ENCODE measurements at places on chromosomes 1 and 21. TPM values are rescaled to one million over a fixed set of nuclear protein-coding genes. Genes with fewer than 3 reads are reported as not detected.

C8B gene
- total RNA-seq, result not detected

- DNase-seq, result no peak
Observed at GRCh38 chr1:62117018-62117750, 77.5 kb upstream of the L1TD1 start.

- DNase-seq, result no peak
Observed at GRCh38 chr1:179953974-179954492, 577 bp upstream of the CEP350 start.

DNA sequence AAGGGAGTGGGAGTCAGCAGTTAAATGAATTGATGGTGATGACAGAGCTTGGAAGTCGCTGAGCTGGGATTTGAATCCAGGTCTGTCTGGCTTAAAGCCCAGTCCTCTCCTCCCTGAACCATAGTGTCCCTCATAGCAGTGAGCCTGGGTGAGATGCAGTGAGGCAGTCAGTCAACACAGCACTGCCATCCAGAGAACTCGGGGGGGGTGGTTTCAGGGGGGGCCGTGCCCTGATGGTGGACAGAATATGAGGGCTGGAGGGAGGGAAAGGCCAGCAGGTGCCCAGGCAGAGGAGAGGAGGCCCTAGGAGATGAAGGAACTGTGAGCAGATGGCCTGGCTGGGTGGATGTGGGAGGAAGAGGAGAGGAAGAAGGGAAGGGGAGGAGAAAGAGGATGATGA is 405.6 kb downstream of the PTPRU start:
- no peak for DNase-seq

- no peak for DNase-seq
Observed at GRCh38 chr21:44713130-44713529, 1.8 kb upstream of the TSPEAR start.

- no peak for DNase-seq
Observed at GRCh38 chr1:179823693-179824092, 53.9 kb downstream of the TOR1AIP2 start.

DNA sequence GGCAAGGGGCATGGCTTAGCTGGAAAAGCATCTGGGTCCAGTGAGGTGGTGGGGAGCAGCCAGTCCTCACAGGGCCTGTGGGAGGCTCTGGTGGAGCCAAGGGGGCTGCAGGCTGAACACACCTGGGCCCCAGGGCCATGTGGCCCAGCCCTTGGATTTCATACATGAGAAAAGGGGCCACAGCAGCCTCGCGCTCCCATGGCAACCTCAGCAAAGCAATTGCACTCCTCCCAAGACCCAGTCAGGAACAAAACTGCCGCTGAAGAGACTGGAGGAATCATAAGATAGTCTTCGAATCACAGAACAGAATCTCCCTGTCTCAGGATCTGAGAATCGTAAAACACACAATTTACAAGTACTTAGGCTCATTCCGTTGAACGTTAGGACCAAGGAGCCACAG is 24.6 kb downstream of the LRP8 start:
- DNase-seq, result no peak

DNA sequence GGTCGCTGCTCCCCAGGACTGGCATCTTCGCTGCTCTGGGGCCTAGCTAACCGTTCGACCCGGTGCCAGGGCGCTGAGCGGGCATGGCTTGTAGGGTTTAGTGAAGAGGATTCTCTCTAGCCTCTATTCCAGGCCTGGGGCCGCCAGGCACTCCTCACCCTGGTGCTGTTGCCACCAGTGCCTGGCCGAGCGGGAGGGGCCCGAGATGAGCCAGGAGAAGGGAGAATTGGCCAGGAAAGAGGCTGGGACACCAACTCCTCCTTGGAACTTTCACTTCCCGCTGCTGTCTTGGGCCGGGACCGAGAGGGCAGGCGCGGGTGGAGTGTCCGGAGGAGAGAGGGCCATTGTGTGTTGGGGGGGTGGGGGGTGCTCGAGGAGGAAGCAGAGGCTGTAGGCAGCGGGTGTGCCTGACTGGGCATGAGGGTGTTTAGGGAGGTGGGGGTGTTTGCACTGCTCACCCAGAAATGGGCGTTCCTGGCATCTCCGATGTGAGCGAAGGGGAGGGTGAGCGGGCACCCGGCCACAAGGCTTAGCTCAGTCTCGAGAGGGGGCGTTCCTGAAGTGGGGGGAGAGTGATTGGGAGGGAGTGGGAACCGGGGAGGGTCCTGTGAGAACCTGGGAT is 772 bp downstream of the ADAM15 start:
- DNase-seq, result peak; percentile 44

GRCh38 chr1:113053344-113054126 is 19.5 kb upstream of the LRIG2 start:
- DNase-seq, result no peak

DNA sequence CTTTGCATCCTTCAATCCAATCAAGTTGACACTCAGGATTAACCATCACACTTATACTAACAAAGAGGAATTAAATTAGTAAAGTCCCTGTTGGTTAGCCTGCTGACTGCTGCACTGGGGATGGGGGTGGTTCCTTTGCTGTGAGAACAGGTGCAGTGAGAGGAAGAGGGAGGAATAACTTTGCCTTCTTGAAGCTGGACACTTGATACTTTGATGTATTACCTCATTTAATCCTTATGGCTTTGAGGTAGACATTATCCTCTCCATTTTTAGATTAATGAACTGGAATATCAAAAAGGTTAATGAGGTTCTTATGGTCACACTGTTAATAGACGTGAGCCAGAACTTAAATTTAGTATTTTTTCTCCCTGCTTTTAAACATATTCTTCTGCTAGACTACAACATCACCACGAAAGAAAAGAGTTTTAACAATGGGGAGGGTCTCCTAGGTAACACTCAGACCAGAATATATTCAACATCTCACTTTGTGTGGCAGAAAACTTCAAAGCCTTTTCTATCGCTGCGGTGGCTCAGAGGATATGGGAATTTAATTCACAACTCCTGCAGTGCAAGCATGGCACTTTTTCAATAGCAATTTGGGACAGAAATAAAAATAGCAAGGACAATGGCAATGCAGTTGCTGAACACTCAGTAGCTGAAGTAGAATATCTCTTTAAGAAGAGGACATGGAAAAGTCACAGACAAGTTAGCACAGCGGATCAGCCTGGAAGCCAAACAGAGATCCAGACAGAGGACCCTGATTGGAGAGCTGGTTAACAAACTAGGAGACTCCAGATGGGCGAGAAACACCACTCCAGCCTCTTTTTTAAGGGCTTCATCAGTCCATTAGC is 68.8 kb upstream of the DNAH14 start:
- no peak for DNase-seq
